Activated CD8-positive, alpha-beta memory T cell treated with anti-CD3 and anti-CD28 coated beads for 48 hours (primary cell): ENCODE measurements at places on chromosomes 12 and 14.

DNA sequence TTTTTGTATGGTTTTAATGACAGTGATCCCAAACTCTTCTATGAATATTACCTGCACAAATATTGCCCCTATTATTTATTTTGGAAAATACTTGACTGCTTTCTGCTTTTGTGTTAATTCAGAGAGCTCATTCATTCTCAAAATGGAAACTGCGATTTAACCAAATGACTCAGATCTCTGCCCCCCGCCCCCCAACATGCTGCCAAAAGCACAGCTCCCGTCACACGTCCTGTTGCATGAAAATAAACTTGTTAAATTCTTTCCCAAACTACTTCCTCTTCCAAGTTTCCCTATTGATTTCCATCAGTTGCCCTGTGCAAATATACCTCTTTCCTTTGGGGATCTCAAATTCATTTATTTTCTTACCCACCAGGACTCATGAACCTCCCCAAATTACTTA, 18.0 kb upstream of the NRDE2 start:
- DNase-seq: no peak

DNA sequence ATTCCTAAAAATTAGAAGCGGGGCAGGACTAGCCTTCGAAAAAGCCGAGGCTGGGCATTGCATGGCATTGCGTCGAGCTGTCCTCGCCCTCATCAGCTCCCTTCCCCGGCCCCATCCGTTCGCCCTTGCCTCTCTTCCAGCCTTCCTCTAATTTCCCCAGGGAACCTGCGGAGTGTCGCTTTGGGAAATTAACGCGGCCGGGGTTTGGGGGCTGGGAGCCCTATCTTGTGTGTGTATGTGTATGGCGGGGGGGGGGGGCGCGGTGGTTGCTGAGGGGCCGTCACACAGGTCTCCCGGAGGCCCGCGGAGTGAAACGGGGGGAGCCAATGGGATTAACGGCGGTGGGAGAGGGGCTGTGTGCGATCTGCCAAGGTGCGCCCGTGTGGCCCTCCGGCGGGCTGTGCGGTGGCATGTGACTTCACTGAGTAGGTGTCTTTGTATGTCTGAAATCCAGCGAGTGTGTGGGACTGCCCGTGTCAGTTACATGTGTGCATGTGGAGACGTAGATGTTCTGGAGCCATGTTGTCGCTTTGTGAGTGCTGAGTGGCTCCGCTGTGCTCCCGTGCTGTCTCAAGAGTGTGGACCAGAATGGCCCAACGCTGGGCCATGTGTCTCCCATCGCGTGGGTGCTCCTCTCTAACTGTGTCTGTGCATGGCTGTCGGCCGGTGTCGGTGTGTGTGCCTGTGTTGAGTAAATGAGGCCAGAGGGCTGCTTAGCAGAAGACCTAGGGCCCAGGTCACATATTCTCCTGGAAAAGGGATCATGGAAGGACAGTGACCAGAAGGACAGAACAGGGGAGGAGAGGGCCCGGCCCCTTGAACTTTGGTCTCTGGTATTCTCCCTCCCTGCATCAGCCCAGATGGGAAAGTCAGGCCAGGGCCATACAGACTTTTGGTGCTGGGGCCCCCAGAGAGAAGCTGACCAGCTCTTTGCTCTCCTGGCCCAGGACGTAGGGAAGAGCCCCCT, 1.5 kb downstream of the PTMS start:
- no peak for DNase-seq

DNA sequence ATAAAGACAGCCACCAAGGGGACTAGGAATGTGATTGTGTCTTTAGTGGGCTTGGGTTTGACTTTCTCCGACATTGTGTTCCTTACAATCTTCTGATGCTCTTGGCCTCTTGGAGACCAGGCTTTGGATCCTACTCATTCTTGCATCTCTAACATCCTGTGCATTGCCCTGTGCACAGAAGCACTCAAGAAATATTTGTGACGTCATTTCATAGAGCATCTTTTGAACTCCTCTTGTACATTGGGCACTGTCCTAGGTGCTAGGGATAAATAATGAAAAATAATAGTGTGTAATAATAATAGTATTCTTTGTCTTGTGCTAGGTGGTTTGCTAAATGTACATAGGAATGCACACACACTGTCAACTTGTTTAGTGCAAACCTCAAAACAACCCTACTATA, 108.8 kb upstream of the LHX5 start:
- DNase-seq: no peak

DNA sequence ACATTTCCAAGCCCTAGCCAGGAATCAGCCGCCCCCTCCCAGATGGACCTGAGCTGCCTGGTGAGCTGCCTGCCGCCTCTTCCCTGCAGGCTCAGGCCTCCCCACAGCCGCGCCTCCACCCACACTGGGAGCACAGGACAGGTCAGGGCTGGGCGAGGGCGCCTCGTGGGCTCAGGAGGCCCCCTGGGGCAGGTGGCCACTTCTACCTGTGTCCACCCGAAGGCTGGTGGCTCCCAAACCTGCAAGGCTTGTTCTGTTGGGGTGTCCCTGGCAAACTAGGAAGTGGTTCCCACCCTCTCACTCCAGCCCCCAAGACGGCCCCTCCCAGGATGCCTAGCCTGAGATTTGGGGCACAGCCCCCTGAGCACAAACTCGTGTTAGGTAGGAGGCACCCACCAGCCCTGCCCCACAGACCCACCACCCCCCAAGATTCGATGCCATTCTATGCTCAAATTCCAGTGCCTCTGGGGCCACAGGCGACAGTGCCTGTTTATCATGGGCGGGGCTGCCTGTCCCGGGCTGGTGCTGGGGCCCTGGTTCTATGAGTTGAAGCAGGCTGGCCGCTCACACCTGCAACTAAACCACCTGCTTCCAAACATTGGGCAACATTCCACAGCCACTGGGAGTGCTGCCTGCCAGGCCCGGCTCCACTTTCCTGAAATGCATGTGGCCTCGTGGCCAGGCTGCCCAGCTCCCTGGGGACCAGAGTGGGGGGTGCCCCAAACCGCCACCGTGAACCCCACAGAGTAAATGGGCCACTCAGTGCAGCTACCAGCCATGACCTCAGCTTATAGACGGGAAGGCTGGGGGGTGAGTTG, 6.8 kb downstream of the MMP17 start:
- DNase-seq: no peak
